ENCODE measurements at places on chromosomes 11 and 22. TPM values are rescaled to one million over a fixed set of nuclear protein-coding genes. Genes with fewer than 3 reads are reported as not detected.

- DNase-seq, result no peak
Measured at GRCh38 chr11:60739114-60739513, 14.6 kb downstream of the MS4A18 start.

DNA sequence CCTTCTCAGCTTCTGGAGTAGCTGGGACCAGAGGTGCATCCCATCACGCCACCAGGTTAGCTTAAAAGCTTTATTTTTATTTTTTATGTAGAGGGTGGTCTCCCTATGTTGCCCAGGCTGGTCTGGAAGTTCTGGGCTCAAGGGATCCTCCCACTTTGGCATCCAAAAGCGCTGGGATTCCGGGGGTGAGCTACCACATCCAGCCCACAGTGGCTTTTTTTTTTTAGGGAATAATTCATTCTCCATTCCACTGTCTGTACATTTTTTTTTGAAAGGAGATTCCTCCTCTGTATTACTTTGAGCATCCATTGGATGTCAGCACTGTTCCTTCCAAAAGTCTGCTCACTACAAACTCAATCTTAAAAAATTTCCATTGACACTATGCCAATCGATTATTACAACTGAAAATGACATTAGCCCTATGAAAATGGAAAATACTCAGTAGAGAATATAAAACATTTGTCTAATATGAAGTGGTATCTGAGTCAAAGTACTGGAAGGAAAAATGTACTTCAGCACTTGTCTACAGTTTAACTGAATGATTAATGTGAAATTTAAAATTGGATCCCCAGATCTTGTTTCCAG, 1.3 kb upstream of the LPXN start:
- DNase-seq, result peak; percentile 43

DNA sequence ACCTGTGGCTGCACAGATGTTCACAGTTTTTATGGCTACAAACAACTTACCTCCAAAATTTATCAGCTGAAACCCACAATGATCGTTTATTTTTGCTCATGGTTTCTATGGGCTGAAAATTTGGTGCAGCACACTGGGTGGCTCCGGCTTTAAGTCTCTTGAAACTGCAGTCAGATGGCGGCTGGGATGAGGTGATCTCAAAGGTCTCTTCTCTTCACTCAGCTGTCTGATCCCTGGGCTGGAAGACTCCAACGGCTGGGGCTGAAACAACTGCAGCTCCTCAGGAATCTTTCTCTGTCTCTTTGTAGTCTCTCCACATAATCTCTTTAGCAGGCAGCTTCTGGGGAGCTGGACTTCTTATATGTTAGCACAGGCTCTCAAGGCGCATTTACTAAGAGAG, 117.3 kb upstream of the FAT3 start:
- no peak for DNase-seq

GRCh38 chr11:73221451-73221850, 3.4 kb downstream of the P2RY2 start:
- DNase-seq, result no peak

DNA sequence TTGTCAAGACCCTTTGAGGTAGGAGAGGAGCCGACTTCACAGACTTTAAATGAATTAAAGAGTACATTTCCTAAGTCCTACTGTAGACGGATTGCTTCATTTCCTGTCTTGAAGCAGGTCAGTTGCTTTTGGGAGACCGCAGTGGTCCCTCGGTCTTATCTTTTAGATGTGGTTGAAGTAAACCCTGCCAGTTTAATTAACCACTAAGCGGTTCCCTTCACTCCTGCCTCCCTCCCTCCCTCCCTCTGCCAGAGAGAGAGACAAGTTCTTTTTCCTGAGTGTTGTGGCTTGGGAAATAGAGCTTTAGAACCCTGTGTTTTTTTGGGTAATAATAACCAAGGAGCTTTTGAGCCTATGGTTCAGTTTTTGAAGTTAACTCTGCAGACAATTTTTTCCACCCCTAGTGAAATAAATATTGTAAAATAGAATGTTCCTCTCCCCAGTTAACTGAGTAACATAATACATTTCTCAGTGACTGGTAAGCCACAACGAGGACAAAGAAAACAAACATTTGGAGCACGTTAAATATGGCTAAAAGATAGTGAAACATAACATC, 147.5 kb downstream of the LDLRAD3 start:
- peak; percentile 51 for DNase-seq

DNA sequence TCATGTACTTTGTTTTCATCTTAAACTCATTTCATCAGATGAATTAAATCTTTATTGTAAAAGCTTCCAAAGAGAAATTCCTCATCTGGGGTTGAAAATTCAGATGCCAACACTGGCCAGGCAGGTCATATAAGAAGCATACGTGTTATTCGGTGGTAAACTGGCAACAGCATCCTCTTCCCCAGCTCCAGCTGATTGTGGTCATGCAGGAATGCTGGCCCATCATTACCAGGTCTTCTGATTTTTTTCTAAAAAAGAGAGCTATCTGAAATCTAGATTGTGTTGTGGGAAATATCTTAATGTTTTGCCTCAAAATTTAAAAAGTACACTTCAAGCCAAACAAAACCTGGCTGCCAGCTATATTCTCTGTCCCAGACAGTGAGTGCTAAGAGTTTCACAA, 53.6 kb downstream of the ARFGAP2 start:
- no peak for DNase-seq

- no peak for DNase-seq
Measured at GRCh38 chr11:9528573-9529333, 44.7 kb upstream of the WEE1 start.

- peak; percentile 59 for DNase-seq
Measured at GRCh38 chr11:128506999-128507611, 80.3 kb downstream of the ETS1 start.

DNA sequence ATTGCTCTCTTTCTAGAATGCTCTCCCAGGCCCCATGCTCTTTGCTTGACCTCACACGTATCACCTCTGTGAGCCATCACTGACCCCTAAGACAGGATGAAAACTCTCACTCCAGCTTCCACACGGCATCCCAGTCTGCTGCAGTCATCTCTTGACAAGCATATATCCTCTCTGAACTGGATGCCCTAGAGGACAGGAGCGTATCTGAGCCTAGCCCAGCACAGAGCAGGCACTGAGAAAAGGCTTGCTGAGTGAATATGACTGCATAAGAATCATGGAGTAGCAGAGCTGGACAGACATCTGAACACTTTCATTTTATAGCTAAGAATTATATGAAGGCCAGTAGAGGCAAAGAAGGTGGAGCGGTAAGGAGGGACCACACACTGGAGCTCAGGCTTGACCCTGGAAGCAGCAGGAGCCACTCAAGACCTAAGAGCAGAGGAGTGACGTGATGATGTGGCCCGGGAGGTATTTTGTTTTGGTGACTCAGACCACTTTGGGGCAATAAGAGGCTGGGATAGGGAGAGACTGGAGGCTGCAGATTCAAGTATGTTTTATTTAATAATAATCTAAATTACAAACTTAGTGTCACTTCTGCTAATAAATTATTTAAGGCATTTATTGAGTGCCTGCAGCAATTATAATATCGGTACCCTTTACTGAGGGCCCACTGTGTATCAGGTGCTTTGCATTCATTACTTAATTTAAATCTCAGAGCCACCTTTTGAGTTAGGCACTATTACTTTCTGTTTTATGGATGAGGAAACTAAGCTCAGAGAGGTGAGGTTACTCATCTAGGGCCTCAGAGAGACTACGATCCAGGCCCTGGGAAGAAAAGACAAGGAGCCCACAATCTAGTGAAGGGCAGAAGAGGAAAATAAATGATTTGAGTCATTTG, 42.6 kb downstream of the MAP6 start:
- DNase-seq, result no peak

GRCh38 chr11:47986742-47987141, 6.4 kb downstream of the PTPRJ start:
- no peak for DNase-seq

Gene ELMOD1
- total RNA-seq, result not detected

Gene TEX54
- 0.77 TPM for total RNA-seq

Gene CLNS1A
- 186 TPM for total RNA-seq

Gene LRRC10B
- 17.4 TPM for total RNA-seq

Measured in A673 (cell line).